ENCODE measurements at places on chromosomes 16 and 17. TPM values are rescaled to one million over a fixed set of nuclear protein-coding genes. Genes with fewer than 3 reads are reported as not detected.

DNA sequence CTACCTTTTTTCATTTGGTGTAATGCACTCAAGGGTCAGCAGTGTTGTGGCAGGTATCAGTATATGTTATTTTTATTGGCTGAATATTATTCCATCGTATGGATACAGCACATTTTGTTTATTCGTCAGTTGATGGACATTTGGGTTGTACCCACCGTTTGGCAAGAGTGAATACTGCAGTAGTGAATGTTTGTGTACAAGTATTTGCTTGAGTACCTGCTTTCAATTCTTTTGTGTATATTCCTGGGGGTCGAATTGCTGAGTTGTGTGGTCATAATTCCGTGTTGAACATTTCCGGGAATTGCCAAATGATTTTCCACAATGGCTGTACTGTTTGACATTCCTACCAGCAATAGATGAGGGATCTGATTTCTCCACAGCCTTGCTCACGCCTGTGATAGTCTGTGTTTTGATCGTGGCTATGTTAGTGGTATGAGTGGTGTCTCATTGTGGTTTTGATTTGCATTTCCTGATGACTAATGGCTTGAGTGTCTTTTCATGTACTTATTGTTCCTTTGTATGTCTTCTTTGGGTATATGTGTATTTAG is 108.4 kb downstream of the OR1D5 start:
- DNase-seq: peak; percentile 62

The DNAAF8 gene
- 3.4 TPM for total RNA-seq

The ARL5C gene
- not detected for total RNA-seq

The C16orf46 gene
- 0.07 TPM for total RNA-seq

DNA sequence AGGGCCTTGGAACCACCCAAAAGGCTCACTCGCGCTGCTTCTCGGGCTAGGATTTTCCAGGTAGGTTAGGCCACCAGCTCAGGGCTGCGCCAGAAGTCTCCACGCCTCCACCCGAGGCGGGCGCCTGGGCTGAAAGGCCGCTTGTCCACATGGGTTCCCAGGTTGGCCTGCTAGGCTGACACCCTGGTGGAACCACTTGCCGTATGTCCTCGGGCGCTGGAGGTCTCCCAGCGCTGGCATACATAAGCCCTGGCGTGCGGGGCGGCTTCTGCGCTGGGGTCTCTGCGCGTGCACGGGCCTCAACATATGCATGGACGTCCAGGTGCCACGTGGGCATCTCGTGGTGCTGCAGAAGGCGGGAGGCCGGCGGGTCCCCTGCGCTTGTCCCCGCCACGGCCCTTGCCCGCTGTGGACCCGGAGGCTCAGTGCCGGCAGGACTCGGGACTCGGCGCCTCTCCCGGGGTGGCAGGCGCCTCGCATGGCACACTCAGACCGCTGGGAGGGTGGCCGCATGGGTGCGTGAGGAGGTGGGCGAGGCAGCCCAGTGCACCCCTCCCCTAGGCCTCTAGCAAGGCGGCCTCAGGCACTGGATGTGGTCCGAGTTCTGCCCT is 47.2 kb upstream of the ZNF629 start:
- DNase-seq: no peak

The ZKSCAN2 gene
- 2.2 TPM for total RNA-seq

- DNase-seq: no peak
Observed at GRCh38 chr17:39636587-39636926, 387 bp upstream of the STARD3 start.

The DNASE1L2 gene
- total RNA-seq: 2.0 TPM

The CKLF gene
- 37.2 TPM for total RNA-seq

GRCh38 chr16:47461598-47462266 is 601 bp downstream of the PHKB start:
- DNase-seq: no peak

The GLP2R gene
- total RNA-seq: not detected

DNA sequence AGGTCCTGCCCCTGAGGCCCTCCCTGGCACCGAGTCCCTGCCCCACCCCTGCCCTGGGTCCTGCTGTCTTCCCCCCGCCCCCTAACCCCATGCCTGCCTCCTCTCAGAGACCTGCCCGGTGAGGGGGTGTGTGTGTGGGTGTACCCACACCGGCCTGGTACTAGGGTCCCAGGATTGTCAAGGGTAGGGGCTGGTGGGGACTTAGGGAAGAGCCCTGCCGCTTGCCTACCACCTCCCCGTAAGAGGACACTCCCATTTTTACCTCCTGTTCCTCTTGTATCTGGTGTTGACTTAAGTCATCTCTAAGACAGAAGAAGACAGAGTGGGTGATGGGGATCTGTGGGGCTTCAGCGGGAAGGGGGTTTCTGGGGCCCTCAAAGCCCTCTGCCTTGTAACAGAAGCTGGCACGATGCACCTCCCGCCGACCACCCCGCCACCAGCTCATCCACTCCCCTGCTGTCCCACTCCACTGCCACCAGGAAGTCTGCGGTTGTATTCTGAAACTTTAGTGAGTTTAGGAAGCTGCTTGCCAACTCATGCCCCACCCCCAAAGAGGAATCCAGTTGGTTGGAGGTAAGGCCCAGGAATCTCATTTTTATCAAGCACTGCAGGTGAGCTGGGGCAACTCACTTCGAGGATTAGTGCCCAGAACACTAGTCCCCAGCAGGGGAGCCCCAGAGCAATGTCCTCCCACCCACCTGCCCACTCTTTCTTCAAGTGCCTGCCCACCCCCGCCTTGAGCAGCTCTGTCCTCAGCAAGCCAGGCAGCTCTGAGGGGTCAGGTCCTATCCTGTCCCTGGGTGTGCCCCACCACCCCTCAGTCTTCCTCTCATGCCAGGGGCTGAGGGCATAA is 5.6 kb downstream of the SPATA32 start:
- no peak for DNase-seq

DNA sequence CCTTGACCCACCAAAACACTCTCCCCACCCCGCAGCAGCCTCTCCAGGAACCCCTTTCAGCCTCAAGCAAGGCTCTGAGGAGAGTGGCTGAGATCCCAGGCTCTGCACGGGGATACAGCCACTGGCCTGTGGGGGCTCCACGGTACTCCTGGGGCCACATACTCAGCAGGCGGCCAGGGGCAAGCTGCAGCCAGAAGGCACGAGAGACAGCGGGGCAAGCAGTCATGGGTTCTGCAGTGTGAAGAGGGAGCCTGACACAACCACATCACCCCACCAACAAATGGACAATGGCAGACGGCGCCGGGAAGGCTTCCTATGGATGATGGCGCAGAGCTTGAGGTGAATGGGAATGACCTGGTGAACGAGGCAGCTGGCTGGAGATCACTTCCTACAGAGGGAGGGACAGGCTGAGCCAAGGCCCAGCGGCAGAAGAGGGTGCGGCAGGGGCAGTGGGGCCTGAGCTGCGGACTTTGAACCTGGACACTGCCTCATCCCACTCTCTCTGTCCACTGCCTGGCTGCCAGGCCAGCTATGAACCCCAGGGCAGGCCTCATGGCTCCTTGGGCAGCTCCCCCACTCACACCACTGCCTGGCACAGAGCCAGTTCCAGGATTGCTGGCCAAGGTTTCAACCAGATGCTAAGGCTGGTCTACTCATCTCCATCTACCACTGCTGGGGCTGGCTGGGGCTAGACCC is 10.8 kb upstream of the BCAR1 start:
- DNase-seq: no peak

- no peak for DNase-seq
Observed at GRCh38 chr17:5838661-5839300, 231.4 kb upstream of the WSCD1 start.

DNA sequence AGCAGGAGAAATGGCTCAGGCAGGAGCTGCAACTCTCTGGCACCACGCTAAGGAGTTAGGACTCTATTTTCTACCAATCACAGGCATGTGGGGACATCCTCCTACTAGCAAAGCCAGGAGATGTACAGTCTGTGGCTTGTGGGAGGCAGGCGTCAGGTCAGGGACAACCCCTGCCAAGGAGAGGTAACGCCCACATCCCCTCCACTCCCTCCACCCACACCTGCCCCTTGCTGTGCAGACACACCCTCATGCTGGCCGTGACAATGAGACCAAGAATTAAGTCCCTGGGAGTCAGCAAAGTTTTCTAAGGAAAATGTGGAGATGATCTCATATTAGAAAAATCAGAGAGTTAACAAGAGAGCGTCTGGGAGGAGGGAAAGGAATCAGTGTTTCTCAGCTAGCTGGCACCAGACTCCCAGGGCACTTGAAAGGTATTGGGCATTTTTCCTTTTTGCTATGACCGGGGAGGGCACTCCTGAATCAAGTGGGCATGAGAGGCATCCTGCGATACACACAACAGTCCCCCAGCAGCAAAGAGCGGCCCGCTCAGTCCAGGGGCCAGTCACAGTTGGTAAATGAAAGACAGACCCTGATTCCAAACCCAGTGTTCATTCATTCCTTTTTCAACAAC is 87.3 kb upstream of the RPL38 start:
- DNase-seq: peak; percentile 78

The PPM1E gene
- total RNA-seq: 0.99 TPM

The AIPL1 gene
- total RNA-seq: not detected

The ABHD15 gene
- total RNA-seq: 8.9 TPM

DNA sequence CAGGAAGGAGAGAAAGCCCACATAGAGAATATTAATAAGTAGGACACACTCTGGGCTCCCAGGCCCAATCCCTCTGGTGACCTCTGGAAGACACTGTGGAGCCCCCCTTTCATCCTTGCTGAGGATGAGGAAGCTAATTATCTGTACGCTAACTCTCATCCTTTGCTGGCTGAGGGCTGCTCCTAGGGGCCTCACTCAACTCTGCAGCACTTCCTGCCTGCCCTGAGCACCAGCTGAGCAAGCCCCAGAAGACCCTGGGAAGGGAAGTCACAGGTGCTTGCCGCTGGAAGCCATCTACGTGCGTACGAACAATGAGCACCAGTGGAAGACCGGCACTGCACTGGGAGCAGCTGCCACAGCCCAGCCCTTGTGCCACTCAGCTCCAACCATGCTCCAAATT is 145.8 kb upstream of the CDH5 start:
- no peak for DNase-seq

The ATP2A3 gene
- total RNA-seq: 0.32 TPM

The PRKCB gene
- total RNA-seq: not detected

GRCh38 chr17:77478281-77478680 is 337.5 kb downstream of the SEC14L1 start:
- no peak for DNase-seq

DNA sequence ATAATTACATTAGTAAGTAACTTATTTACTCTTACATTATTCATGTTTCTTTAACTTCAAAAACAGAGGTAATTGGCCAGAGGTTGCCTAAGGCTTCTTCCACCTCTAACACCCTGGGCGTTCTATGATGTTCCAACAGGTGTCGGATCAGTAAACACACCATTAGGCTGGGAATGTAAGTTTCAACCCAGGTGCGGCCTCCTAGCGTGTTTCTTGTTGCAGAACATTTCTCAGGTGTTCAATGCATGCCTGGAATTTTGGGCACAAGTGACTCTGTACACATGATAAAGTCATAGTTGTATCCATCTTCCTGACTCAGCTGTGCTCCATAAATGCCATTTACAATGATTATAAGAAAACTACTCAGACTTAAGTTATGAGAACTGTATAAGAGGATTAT is 1.0 kb downstream of the KRTAP2-2 start:
- no peak for DNase-seq

- DNase-seq: peak; percentile 91
Observed at GRCh38 chr17:39144416-39144840, 7.0 kb downstream of the PLXDC1 start.

All from MG63 (cell line).